ENCODE measurements at places on chromosomes 2 and 18.

DNA sequence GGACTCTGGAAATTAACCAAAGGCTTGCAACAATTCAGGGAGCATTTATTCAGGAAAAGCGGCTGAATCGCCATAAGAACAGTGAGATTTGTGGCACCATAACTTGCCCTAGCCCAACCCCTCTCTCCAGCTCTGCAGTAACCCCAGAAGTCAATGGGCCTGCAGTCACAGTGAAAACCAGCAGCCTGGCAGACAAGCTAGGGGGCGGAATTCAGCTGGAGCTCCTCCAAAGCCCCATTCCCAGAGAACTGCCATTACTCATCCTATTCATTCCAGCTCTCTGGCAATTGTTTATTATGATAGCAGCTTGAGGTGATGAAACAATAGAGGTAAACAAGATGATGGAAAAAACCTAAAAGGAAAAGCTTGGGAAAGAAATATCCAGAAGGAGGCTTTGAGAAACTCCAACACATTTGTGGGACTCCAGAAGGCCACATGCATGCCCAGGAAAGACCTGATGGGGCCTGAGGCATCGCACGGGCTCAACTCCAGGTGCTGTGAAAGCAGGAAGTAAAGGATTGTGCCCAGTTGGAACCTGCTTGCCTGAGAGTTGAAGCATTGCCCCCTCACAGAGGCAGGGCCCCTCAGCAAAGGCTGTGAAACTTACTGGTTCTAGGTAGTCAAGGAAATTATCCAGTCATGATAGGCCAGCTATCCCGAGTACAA lies 126.7 kb downstream of the TWIST2 start:
- peak; percentile 55 for DNase-seq

- DNase-seq, result no peak
These were observed 44.0 kb downstream of the HK2 start for GRCh38 chr2:74877781-74878433.

- no peak for DNase-seq
These were observed 13.6 kb downstream of the ABI2 start for GRCh38 chr2:203341741-203342310.

DNA sequence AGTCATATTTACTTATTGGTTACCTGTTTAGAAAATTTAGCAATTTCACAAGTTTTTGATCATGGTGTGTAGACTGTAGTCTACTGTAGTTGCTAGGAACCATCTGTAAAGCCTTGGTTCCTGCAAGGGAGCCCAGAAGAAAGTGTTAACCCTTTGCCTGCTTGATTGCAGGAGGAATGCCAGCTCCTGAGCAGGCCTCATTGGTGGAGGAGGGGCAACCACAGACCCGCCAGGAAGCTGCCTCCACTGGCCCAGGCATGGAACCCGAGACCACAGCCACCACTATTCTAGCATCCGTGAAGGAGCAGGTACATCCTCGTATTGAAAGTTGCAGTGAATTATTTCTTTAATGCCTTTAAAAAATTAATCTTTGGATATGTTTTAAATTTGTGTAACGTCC lies 76.3 kb downstream of the PKP4 start:
- no peak for DNase-seq

DNA sequence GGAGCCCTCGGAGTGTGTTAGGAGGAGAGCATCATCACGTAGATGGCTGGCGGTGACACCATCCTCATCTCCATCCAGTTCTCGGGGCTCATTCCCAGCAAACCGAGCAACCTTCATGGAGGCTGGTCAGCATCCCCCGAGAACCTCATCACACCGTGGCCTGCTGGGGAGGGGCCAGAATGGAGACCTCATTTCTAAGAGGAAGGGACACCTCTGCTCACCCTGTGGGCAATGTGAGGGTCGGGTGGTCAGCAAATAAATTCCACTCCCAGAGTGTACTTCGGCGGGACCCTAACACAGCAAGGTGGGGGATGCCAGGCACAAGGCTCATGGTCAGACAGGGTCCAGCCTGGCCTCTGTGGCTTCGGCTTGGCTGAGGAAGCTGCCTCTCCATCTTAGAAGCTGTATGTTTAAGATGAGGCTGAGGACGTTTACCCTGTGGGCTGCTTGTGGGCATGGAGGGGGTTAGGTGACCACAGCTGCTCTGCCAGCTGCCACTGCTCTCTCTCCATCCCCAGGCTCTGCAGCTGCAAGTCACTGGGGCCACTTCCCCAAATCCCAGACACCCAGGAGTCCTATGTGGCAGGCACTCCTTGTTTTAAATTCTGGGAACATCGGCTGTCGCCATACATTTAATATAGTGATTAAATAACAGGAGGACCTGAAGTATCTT lies 56.5 kb upstream of the PXDN start:
- DNase-seq, result no peak

GRCh38 chr2:148988337-148988736 lies 50.2 kb upstream of the LYPD6B start:
- DNase-seq, result no peak

GRCh38 chr2:42032745-42033144 lies 15.1 kb upstream of the PKDCC start:
- DNase-seq, result no peak

DNA sequence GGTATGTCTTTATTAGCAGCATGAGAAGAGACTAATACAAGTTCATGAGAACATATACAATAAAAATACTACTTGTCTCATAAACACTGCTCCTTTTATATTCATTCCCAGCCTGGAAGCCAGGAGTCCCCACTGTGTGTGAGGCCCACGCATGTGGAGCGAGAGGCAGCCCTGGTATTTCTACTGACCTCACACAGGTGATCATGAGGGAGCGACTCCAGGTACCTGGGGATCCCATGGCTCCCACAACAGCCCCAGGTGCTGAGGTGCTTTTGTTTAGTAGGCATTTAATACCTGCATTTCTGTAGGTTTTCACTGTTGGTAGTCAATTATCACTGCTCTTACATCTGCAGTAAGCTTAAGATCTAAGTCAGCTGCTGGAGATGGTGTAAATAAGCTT lies 75.2 kb downstream of the ZNF516 start:
- DNase-seq, result no peak

DNA sequence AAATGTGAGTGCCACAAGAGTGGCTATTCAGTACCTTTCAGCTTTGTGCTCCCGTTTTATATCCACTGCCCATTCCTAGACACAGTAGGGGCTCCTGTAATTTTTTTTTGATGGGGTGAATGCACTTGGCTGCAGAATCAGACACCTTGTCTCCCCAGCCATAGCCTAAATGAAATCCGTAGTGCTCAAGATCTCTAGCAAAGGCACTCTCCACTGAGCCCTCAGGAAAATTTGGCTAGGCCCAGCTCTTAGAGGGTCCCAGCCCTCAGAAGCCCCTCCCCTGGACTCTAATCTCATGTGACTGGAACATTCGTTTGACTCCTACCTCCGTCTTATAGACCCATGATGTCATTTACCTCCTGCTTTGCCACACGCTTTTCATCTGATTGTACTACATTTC lies 323.9 kb downstream of the SMAD2 start:
- no peak for DNase-seq

DNA sequence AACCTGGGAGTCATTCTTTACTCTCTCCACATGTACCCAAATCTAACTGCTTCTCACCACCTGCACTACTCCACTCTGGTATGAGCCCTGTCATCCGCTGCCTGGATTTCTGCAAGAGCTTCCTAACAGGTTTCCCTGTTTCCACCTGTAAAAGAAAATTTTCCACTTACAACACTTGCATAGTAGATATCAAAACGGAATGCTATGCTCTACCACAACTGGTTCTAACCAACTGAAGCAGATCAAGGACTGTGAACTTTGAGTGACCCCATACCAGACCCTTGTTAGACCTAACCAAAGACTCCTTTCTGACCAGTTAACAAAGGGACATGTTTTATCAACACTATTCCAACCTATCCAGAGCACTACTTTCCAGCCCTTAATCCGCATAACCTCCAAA lies 3.8 kb upstream of the TMEM131 start:
- no peak for DNase-seq
